ENCODE measurements at places on chromosomes 2 and 18.

DNA sequence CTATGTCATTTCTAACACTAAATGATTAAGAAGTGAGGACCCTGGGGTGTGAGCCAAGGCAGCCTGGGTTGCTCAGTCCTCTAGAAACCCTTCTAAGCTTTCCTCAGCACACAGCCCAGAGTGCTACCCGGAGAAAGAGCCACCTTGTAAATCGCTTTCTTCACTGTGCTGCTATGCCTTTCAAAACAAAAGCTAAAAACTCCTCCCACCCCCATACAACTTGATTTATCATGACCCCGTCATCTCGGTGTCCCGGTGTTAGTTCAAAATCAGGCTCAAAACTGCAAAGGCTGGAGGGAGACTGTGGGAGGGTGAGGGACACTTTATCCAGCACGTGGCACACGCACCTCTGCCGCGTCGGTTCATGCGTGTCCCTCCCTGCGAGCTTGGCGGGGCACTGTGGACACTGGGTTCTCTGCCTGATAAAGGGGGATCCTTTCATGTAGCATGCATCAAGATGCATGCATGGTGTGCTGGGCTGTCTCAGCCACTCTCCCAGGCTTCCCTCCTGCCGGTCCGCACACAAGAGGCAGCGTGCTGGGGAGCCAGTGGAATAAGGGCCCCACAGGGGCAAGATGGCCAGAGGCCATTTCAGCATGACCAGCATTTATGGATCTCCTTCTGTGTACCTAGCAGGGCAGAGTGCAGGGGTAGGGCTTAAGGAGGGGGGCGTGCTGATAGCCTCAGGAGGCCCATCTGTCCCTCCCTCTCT lies 170.4 kb downstream of the SMAD7 start:
- DNase-seq, result no peak

DNA sequence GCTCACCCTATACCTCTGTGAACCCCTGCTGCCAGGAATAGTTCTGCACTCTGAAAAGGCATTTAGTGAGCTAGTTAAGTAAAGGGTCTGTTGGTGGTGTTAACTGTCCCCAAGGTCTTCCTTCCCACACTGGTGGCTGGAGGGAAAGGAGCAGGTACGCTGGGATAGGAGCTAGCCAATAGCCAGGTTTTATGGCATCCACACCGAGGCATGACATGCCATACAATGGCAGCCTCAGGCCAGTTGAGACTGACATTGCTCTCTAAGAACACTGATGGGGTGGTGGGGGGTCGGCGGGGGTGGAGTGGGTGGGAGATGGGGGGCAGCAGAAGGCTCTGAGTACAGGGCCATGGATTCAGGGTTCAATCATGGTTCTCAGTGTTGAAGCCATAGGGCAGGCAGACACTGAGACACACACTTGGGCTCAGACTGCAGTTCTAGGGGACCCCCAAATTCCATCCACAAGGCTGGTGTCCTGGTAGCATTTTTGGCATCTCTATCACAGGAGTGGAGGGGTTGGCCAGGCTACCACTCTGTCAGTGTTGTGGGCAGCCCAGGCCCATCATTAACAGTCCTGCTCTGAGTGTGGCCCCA lies 136.0 kb downstream of the CTIF start:
- DNase-seq, result no peak

DNA sequence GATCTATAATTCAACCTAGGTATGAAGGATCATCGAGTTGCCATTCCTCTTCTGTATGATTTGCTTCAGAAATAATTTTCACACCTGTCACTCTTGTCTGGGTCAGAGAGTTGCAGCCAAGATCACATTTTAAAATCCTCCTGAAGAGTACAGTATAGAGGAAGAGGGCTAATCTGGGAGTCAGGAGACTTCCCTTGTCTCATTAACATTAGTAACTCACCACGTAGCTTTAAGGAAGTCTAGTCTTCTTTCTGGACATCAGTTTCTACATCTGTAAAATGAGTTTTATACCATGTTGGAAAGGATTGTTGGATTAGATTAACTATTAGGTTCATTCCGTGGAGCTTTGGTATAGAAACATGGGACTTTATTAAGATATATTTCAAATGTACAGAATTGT lies 109.4 kb downstream of the TDRD15 start:
- DNase-seq, result no peak

DNA sequence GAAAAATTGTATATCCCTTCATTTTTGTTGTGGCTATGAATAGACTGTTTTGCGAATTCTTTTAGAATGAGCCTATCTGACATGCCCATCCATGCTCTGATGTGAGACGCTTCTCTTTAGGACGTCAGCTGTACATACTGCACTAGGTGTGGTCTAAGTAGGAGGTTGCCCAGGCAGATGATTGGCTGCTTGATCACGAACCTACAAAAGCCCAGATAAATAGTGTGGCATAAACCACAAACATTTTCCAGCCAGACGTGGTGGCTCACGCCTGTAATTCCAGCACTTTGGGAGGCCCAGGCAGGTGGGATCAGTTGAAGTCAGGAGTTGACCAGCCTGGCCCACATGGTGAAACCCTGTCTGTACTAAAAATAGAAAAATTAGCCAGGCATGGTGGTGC lies 251.8 kb downstream of the AGAP1 start:
- DNase-seq, result no peak
